ENCODE measurements at places on chromosomes 16 and 17. TPM values are rescaled to one million over a fixed set of nuclear protein-coding genes. Genes with fewer than 3 reads are reported as not detected.
A peak's percentile ranks its signal among the peaks of the same experiment; 100 is the strongest.

DNA sequence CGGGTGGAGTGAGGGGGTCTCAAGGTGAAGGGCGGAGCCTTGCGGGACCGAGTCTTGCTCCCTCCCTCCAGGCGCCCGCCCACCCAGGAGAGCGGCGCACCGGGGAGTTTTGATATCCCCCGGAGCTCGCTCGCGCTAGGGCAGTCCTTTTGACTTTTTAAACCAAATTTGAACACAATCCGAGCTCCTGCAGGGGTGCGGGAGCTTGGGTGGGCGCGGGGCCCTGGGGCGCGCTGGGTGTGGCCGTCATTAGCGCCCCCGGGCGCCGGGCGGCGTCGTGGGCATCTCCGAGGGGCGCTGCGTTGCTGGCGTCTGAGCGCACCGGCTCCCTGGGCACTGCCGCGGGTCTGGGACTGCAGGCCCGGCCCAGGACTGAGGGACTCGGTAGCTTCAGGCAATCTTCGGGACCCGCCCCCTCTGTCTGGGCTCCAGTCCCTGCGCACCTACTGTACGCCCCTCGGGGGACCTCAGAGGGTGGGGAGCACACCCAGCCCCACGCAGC is 10.9 kb downstream of the MAF start:
- DNase-seq, result no peak

- no peak for DNase-seq
Measured at GRCh38 chr17:72717676-72718075, 374.8 kb downstream of the SLC39A11 start.

KRT32 gene
- not detected for total RNA-seq

- no peak for DNase-seq
Measured at GRCh38 chr16:50731130-50731988, 10.5 kb upstream of the CYLD start.

- DNase-seq, result no peak
Measured at GRCh38 chr17:74953134-74953687, 17.5 kb downstream of the OTOP3 start.

CARD14 gene
- total RNA-seq, result not detected

GRCh38 chr16:4911970-4912386 is 25.0 kb downstream of the PPL start:
- DNase-seq, result no peak

DNA sequence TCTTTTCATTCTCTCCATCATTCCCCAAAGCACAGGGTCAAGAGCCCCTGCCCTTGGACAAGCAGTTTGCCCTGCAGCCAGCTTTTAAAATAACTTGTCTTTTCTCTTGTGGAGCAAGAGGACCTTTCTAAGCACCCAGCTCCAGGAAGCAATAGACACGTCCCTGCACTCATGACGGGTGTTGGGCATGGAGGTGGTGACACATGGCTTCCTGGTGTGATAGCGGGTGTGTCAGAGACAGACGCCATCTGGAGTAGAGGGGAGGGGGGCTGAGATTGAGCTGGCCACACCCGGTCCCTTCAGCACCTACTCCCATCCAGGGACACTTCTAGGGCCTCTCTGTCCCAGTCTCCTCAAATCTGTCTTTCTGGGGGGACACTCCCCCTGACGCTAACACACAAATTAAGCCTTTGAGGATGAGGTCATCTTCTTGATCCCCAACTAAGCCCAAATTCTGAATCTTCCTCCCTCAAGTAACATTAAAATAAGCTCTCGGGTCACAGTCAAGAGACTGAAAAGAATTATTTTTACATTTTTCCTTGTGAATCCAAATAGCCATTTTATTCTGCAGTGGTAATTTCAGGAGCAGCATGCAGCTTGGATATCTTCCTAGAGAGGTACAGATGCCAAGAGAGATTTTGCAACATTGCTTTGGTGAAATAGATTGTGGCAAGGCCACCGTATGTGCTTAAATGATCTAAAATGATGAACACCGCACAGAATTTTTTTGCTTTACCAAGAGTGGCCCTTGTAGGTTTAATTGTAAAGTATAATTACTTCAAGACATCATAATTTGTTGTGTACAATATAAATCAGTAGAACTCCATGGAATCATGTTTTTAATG is 216.6 kb upstream of the IRX3 start:
- peak; percentile 69 for DNase-seq

ZPBP2 gene
- total RNA-seq, result not detected

DNA sequence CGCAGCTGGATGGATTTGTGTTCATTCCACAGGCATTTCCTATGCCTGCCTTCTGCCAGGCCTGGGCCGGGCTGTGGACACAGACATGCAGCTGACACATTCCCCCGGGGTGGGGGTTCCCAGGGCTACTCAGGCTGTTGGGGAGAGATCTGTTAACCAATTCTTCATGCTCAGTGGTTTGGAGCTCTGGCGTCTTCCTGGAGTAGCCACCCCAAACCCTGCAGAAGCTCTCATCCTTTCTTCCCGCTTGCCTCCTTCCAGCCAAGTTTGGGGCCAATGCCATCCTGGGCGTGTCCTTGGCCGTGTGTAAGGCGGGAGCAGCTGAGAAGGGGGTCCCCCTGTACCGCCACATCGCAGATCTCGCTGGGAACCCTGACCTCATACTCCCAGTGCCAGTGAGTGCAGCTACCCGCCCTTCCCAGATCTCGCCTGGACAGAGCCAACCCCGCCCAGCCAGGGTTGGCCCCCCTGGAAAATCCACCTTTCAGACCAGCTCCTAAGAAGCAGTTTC is 2.6 kb downstream of the ENO3 start:
- DNase-seq, result no peak

DNA sequence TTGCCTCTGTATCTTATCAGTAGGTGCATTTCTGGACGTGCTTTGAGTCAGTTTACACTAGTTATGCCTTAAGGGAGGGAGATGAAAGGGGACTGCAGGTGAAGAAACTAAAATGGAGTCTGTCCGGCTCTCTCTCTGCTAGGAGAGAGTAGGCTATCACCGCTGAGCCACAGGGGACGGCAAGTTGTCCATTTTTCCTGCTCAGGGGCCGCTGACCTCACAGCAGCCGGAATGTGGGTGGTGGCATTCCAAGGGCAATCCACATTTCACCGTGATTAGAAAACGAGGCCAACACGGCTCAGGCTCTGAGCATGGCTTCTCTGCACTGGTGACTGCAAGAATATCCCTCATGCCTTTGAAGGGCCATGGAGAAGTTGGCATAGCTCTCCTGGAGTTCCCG is 19.0 kb upstream of the KLHDC4 start:
- no peak for DNase-seq

Measured in left cardiac atrium (tissue), 4 donors.